ENCODE measurements at places on chromosomes 11 and 22.

GRCh38 chr11:112455791-112456190, 195.1 kb upstream of the PLET1 start:
- DNase-seq = peak; percentile 74

DNA sequence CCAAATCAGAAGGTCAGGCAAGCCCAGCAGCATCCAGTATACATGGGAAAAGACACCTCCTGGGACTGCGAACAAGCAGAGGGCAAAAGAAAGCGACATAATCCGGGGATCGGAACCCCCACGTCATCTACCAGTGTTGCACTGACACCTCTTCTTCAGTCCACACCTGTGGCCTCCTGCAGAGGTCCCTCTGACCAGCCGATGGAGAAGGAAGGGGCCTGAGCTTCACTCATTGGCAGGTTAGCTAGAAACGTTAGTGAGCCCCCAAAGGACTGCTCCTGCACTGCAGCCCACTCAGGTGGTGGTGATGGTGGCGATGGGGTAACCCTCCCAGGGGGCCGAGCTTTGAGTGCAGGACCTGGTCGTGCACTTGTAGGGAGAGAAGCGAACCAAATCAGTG, 22.1 kb downstream of the ASCL2 start:
- DNase-seq = no peak

- DNase-seq = no peak
Measured at GRCh38 chr11:76167590-76167989, 38.7 kb downstream of the WNT11 start.

GRCh38 chr11:27551127-27551526, 44.6 kb upstream of the LIN7C start:
- DNase-seq = no peak

DNA sequence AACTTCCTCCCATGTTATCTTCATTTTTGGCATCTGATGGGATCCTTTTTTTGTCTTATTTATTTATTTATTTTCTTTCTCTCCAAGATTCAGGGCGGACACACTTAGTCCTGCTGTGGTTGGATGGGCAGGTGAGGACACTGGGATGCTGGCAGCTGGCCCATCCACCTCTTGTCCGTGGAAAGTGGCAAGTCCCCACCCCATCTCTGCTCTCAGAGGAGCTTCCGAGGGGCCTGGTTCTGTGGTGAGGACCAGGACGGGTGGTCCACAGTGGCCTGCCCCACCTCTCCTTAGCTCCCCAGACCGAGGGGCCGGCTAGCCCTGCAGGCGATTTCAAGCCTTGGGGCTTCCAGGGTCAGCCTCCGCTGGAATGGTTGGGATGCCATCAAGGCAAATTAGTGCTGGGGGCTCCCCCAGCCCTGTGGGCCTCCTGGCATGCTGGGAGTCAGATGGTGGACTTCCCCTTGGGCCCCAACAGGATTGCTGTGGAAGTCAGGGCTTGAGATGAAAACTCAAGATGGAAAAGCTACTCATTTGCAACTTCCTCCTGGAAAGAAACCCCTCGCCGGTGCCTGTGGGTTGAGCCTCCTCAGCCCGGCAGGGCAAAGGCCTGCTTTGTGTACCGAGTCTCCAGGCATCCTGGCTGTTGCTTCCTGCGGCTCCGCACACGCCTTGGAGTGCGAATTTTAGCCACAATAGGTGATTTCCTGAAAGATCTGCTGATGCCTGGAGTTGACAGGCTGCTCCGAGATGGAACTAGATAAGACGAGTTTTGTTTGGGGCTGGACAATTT, 31.2 kb upstream of the LINC01488 start:
- DNase-seq = no peak

GRCh38 chr11:111793863-111794262, 27.7 kb upstream of the PPP2R1B start:
- peak; percentile 64 for DNase-seq

GRCh38 chr11:65590240-65590738, 5.3 kb downstream of the KCNK7 start:
- no peak for DNase-seq

DNA sequence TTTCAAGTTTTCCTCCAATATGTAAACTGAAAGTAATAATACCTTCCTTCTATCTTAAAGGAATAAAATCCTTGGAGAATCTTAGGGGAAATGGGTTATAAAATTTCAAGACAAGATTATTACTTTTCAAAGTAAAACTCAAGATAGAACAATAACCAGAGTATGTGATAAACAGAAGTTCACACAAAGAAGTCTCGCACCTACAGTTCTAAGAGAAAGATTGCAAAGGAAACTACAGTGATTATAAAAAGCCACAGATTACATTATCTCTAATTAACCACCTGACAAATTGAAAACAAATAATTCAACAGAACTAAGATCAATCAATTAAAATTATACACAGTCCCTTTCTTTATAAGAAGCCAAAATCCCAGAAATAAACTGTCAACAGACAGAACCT, 34.0 kb downstream of the AMBRA1 start:
- no peak for DNase-seq

- no peak for DNase-seq
Measured at GRCh38 chr11:73265278-73265810, 6.8 kb upstream of the P2RY6 start.

DNA sequence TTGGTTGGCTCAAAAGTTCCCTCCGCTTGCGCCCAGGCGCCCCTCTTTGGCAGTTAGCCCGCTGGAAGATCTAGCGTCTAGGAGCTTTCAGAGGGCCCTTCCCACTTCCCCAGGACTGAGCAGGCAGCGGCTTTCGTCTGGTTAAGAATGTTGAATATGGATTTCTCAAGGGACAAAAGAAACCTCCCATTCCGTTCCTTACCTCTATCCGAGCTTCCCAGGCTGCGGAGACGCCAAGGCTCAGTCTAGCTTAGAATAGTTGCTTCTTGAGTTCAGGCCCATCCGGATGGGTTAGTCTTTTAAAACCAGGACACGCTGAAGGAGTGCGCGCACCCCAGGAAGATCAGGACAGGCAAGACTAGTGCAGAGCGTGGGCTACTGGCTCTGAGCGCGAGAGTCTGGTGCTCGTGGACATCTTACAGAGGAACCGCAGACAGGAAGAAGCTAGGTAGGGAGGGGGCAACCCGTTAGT, 1.6 kb downstream of the NELL1 start:
- DNase-seq = no peak

GRCh38 chr11:28799316-28799715, 691.1 kb downstream of the METTL15 start:
- DNase-seq = no peak

Data from MG63 (cell line).